Activated naive CD8-positive, alpha-beta T cell treated with anti-CD3 and anti-CD28 coated beads, Interleukin-2, amount 10 ng/mL, durations not matched to agents 7 days and 5 days (primary cell): ENCODE measurements at places on chromosomes 6 and 20. TPM values are rescaled to one million over a fixed set of nuclear protein-coding genes. Genes with fewer than 3 reads are reported as not detected.

Gene APOM
- total RNA-seq: 3.1 TPM

Gene TAAR1
- total RNA-seq: not detected

GRCh38 chr6:88365230-88365629 lies 199.1 kb upstream of the CNR1 start:
- no peak overlapping the region for H3K4me3 ChIP-seq
- H3K27ac ChIP-seq: no peak overlapping the region
- no peaks in the 10 kb centered on the region for H3K27me3 ChIP-seq
- H3K36me3 ChIP-seq: no peaks in the 10 kb centered on the region
- no peak for DNase-seq
- no peaks in the 10 kb centered on the region for H3K4me1 ChIP-seq

DNA sequence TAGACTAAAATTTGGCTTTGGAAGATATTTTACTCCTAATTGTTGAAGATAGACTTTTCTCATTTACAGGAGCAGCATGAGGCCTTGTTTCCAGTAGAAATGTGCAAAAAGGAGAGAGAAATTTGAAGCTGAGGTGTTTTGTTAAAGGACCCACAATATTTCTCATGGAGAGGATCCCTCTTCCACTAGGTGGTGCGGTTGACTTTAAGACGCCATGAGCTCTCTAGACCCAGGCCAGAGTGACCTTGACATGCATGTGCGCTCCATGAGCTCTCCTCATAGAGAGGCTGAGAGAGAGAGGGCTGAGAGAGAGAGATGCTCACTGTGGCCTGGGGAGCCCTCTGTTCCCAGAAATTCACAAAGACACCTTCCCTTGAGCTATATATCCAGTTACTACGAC lies 861.2 kb upstream of the EYS start:
- no peak for DNase-seq
- no peaks in the 10 kb centered on the region for H3K27me3 ChIP-seq
- H3K4me1 ChIP-seq: no peaks in the 10 kb centered on the region
- no peaks in the 10 kb centered on the region for H3K36me3 ChIP-seq
- no peak overlapping the region for H3K4me3 ChIP-seq

- H3K36me3 ChIP-seq: peaks cover 5% of the 10 kb centered on the region
- no peaks in the 10 kb centered on the region for H3K27me3 ChIP-seq
- DNase-seq: no peak
These were observed 33.8 kb downstream of the HDDC2 start for GRCh38 chr6:125267806-125268523.

DNA sequence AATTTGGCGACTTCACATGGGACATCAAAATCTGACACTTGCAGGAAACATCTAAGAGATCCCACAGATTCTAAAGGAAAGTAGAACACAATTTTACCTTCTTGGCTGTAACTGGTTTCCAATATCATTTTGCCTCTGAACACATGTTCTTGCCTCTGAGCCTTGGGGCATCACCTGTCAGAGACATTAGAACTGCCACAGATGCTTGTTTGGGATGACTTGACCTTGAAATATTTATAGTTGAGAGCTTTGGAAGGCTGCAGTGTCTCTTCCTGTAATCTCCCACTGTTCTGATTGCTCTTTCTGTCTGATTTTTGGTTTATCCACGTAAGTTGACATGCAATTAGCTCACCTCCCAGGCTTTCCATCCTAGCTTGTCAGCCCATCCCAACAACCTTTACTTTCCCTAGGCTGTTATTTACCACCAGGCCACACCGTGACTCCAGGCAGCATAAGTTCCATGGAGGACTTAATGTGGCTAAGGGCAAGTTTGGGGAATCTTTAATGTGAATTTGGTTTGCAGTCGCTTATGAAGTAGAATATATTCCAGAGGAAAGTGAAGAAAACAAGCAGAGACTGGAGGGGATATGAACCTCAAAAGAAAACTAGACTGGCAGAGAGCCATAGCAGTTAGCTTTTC lies 256.5 kb upstream of the RIN2 start:
- no peaks in the 10 kb centered on the region for H3K36me3 ChIP-seq
- no peak overlapping the region for H3K4me3 ChIP-seq
- H3K27ac ChIP-seq: no peak overlapping the region

- H3K4me1 ChIP-seq: peaks cover 46% of the 10 kb centered on the region
- peak overlapping the region; percentile 90 for H3K4me3 ChIP-seq
- no peaks in the 10 kb centered on the region for H3K27me3 ChIP-seq
These were observed 792 bp upstream of the MICA start for GRCh38 chr6:31402324-31403282.
